ENCODE measurements at places on chromosomes 4 and X.
A peak's percentile ranks its signal among the peaks of the same experiment; 100 is the strongest.

DNA sequence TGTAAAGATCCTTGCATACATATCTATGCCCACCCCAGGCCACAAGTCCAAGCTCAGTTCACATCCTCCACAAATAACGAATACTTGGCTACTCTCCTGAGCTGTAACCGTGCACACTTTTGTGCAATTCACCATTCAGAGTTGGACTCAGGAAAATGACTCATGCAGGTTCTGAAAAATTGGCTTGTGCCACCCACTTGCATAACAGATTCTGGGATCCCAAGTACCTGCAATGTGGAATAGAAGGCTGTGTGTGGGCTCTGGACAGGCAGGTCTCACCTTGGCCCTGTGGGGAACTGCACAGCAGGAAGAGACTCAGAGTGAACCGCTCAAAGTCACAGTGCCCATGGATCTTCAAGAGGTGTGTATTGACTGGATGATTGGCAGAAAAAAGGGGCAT lies 502.7 kb downstream of the PACRGL start:
- H3K27me3 ChIP-seq, result no peaks in the 10 kb centered on the region
- no peak overlapping the region for H3K27ac ChIP-seq
- no peaks in the 10 kb centered on the region for H3K36me3 ChIP-seq

DNA sequence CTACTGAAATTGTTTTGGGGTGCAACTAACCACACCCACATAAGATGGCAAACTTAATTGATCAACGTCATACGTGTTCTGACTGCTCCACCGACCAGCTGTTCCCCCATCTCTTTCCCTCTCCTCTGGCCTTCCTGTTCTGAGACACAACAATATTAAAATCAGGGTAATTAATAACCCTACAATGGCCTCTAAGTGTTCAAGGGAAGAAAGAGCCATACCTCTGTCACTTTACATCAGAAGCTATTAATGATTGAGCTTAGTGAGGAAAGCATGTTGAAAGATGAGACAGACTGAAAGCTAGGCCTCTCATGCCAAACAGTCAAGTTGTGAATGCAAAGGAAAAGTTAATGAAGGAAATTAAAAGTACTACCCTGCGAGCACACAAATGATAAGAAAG lies 173.9 kb upstream of the FTHL17 start:
- DNase-seq, result no peak
- H3K27ac ChIP-seq, result no peak overlapping the region
- no peak overlapping the region for H3K4me3 ChIP-seq
- no peaks in the 10 kb centered on the region for H3K27me3 ChIP-seq

DNA sequence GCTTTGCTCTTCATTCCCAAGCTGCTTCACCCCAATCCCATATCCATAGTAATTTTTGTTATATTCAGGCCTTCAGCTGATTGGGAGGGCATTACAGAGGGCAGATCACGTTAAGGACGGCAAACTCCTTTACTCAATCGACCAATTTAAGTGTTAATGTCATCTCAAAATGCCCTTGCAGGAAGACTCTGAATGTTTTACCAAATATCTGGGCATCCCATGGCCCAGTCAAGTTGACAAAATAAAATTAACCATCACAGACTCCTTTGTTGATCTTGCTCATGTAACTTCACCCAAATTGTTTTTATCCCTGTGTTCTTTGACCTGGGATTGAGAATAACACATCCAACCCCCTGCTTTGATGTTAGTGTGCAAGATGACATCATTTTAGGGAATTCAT lies 1018.3 kb upstream of the LCORL start:
- H3K36me3 ChIP-seq, result no peaks in the 10 kb centered on the region
- H3K27me3 ChIP-seq, result no peaks in the 10 kb centered on the region
- H3K4me1 ChIP-seq, result no peaks in the 10 kb centered on the region
- H3K27ac ChIP-seq, result no peak overlapping the region
- DNase-seq, result no peak

GRCh38 chr4:184096561-184097240 lies 121.0 kb downstream of the ENPP6 start:
- H3K27ac ChIP-seq, result no peak overlapping the region
- H3K4me3 ChIP-seq, result peak overlapping the region; percentile 22
- H3K27me3 ChIP-seq, result peaks cover 5% of the 10 kb centered on the region
- H3K4me1 ChIP-seq, result no peaks in the 10 kb centered on the region

- H3K27ac ChIP-seq, result no peak overlapping the region
- DNase-seq, result no peak
- no peaks in the 10 kb centered on the region for H3K36me3 ChIP-seq
- no peaks in the 10 kb centered on the region for H3K4me1 ChIP-seq
- no peaks in the 10 kb centered on the region for H3K27me3 ChIP-seq
Measured at GRCh38 chrX:151938172-151938571, 25.5 kb downstream of the MAGEA4 start.

- no peak overlapping the region for H3K4me3 ChIP-seq
- H3K36me3 ChIP-seq, result no peaks in the 10 kb centered on the region
- no peak for DNase-seq
Measured at GRCh38 chr4:105496899-105497298, 23.0 kb upstream of the PPA2 start.

- no peak for DNase-seq
- H3K4me3 ChIP-seq, result no peak overlapping the region
- no peak overlapping the region for H3K27ac ChIP-seq
- no peaks in the 10 kb centered on the region for H3K27me3 ChIP-seq
- no peaks in the 10 kb centered on the region for H3K4me1 ChIP-seq
- no peaks in the 10 kb centered on the region for H3K36me3 ChIP-seq
Measured at GRCh38 chrX:110341189-110342035, 17.2 kb upstream of the RTL9 start.
